ENCODE measurements at places on chromosomes 5 and 9. TPM values are rescaled to one million over a fixed set of nuclear protein-coding genes. Genes with fewer than 3 reads are reported as not detected.

The DBH gene
- polyA plus RNA-seq = 0.05 TPM

The OMD gene
- 10.0 TPM for polyA plus RNA-seq

The FSTL4 gene
- not detected for polyA plus RNA-seq

The NOP16 gene
- polyA plus RNA-seq = 76.3 TPM

The DMGDH gene
- 3.7 TPM for polyA plus RNA-seq

The PAEP gene
- not detected for polyA plus RNA-seq

The PCDHB15 gene
- 3.2 TPM for polyA plus RNA-seq

The PTPDC1 gene
- 4.4 TPM for polyA plus RNA-seq

The COL23A1 gene
- polyA plus RNA-seq = 0.07 TPM

The FGFR4 gene
- polyA plus RNA-seq = 18.9 TPM

The PCDHB11 gene
- 0.45 TPM for polyA plus RNA-seq

The TENT4A gene
- 6.2 TPM for polyA plus RNA-seq

The TMEM215 gene
- not detected for polyA plus RNA-seq

The SLC1A3 gene
- 22.9 TPM for polyA plus RNA-seq

The LHX3 gene
- polyA plus RNA-seq = 0.02 TPM

Measured in adipose tissue (tissue), 3 donors.